ENCODE measurements at places on chromosomes 6 and 20.

- DNase-seq: no peak
Measured at GRCh38 chr6:8082954-8083858, 19.0 kb upstream of the BLOC1S5 start.

- no peak for DNase-seq
Measured at GRCh38 chr6:147903321-147903720, 394.8 kb downstream of the SAMD5 start.

- no peak for DNase-seq
Measured at GRCh38 chr20:51966296-51966971, 164.1 kb upstream of the SALL4 start.

GRCh38 chr20:4979841-4980410 lies 21.4 kb downstream of the SLC23A2 start:
- no peak for DNase-seq

- no peak for DNase-seq
Measured at GRCh38 chr6:82843291-82843885, 222.3 kb downstream of the UBE3D start.

DNA sequence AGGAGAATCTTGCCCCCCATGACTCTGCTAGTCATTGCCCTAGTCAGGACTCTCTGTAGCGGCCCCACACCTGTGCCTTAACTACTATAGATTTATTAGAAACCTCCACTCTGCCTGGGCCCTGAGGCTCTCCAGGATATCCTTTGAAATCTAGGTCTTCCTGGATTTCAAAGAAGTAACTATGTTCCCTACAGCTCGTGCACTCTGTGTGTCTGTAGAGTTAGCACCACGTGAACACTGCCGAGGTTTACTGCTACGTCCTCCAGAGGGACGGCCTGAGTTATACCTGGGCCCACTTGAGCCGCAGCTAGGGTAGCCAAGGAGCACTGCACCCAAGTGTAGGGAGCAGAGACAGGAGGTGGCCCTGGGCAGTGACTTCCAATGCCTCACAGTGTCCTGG lies 19.8 kb downstream of the GLP1R start:
- DNase-seq: no peak

DNA sequence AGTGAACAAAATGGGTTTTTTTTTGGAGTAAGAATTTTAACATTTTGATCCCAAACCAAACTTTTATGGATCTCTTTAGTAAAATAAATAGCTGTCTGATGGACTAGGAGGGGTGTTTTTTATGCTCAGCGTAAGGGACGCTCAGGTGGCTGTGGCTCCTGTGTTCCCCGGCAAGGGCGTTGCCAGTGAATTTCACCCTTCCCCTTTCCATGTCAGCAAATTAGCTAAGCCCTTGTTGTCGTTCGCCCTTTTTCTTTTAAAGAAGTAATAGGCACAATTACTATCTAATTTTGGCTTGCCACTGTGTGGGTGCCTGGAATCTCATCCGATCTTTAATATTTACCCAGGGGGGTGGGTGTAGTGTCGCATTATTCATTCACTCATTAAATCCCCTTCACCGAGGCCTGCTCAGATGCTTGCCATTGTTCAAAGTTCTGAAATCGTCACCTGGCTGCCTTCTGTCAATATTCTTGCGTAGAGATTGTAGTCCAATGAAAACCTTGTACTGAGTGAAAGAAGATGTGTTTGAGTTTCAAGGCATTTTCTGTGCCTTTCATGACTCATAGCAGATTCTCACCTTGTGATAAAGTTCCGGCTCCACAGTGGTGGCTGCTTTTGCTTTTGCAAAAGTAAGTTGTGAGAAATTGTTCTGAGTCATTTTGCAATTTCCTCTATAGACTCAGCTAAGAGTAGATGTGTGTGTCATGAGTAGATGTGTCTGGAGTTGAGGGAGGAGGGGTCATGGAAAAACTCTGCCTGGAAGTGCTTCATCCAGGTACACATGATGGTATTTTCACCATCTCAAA lies 40.0 kb upstream of the CLDN20 start:
- DNase-seq: peak; percentile 31

DNA sequence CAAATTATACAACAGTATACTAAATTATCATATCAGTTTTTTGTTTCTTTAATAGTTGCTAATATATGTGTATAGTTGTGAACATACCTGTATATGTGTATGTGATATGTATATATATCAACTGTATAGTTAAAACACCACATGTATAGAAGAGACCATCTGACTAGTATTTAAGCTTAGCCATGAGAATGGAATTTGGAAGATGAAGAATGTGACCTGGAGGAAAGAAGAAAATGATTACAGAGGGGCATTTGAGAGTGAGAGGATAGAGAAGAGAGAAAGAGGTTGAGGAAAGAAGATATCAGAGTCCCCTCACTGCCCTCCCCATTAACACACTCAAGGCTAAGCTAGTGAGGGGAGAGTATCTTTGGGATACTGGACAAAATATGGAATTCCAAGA lies 335.9 kb downstream of the BCKDHB start:
- DNase-seq: no peak

- no peak for DNase-seq
Measured at GRCh38 chr6:169926617-169927417, 175.4 kb downstream of the ERMARD start.

GRCh38 chr6:46954837-46955451 lies 33.2 kb upstream of the ADGRF5 start:
- no peak for DNase-seq

DNA sequence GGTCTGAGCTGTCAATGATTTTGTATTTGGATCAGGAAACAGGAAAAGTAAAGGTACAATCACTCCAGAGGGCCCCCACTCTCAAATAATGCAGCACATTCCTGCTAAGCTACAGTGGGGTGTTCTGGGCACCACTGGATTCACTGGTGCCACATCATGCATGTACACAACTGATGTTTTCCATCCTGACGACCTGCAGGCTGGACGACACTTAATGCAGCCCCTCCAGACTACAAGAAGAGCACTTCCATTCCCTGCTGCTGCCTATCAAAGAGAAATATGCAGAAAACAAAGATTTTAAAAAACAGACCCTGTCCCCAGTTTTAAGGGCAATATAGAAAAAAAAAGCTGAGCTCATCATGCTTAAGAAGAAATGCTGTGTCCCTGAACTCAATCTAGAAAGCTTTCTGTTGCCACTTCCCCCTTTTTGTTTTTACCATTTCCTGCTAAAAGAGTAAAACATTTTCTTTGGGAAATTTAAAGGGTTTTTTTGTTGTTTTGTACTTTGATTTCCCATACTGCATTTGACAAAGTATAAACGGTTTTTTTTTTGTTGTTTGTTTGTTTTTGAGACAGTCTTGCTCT lies 35.5 kb downstream of the ABHD12 start:
- DNase-seq: no peak

- no peak for DNase-seq
Measured at GRCh38 chr6:147874322-147874721, 365.8 kb downstream of the SAMD5 start.

DNA sequence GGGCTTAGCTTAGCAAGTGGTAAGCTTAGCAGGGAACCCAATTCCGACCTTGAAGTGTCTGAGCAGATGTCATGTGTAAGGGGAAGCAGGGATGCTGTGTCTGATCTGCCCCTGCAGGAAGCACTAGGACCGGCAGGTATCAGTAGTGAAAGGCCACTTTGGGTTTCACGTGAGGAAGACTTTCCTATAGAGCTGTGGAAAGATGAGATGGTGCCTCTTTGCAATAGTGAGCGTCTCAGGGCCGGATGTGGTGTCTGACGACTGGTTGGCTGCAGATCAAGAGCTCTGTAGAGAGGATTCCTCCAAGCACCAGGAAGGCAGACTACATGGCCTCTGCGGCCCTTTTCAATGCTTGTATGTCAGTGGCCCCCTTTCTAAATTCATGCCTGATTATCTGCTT lies 98.3 kb downstream of the TIAM2 start:
- no peak for DNase-seq

DNA sequence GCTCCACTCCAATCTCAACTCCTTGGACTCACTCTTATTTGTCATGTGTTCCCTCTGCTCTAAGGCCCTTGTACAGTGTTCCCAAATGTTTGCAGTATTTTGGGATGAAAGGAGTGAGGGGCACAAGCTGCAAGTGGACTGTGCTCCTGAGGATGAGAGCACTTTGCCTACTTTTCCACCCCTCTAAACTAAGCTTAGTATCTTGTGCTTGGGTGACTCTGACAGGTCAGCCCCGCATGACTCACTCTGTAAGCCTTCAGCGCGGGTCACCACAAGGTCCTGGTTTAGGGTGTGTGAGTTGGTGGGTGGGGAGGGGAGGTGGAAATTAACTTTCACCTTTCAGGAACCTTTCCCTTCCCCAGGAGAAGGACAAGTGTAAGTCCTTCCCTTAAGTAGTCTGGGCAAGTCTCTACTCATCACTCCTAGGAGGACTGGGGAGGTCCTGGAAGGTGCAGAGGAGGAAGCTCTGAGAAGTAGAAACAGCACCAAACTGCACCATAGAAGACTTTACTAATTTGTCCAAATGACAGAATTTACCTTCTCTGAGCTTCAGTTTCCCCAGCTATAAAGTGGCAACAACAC lies 68.8 kb upstream of the EPB41L1 start:
- no peak for DNase-seq

- no peak for DNase-seq
Measured at GRCh38 chr6:162560891-162561290, 166.7 kb downstream of the PRKN start.

DNA sequence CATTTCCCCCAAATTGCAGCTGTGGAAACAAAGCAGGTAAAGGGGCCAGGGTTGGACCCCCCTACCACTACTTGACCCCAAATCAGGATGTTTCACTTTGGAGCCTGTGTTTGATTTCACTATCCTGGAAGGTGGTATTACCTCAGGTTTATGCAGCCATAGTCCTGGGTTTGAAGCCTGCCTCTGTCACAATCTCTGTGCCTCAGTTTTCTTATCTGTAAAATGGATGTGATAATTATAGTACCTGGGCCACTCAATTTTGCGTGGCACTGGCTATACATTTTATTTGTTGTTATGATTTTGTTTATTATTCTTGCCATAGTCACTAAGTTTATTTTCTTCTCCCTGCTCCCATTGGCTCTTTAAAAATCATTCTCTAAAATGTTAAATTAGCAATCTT lies 26.7 kb downstream of the JARID2 start:
- no peak for DNase-seq

- DNase-seq: no peak
Measured at GRCh38 chr20:24378661-24379483, 90.6 kb upstream of the SYNDIG1 start.

DNA sequence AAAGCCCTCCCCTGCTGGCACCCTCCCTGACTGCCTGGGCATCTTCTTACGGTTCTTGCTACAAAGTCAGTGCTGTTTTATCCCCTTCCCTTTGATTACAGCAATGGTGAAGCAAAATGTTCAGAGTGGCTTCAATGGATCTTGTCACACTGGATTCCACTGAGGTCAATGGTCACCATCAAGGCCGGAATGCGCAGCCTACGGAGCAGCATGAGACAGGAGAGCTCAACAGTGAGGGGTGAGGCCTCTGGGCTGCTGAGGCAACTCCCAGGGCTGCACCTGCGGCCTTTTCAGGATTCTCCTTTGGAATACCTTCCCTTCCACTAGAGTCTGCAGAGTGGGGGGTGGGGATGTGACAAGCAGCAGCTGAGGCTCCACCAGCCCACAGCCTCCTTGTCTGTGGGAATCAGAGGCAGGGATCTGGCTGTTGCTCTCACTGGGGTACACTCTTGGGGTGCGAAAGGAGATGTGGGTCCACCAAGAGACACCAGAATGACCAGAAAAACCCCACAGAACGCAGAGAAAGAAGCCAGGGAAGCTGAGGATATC lies 40.4 kb upstream of the EMILIN3 start:
- no peak for DNase-seq

DNA sequence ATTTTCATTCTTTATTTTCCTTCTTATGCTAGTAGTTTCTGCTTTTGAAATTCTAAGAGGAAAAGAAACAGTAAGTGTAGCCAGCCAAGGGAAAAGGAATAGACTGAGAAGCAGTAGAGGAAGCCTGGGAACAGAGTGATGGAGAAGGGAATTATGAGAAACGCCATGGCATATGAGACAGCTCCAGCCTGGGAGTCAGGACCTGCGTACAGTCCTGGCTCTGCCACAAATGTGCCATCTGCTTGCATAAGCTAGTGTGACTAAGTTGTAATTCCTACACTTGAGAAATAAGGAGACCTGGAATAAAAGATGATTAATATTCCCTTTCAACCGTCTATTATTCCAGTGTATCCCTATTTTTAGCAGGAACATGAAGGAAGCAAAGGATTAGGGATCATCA lies 47.5 kb downstream of the OSTM1 start:
- DNase-seq: no peak

DNA sequence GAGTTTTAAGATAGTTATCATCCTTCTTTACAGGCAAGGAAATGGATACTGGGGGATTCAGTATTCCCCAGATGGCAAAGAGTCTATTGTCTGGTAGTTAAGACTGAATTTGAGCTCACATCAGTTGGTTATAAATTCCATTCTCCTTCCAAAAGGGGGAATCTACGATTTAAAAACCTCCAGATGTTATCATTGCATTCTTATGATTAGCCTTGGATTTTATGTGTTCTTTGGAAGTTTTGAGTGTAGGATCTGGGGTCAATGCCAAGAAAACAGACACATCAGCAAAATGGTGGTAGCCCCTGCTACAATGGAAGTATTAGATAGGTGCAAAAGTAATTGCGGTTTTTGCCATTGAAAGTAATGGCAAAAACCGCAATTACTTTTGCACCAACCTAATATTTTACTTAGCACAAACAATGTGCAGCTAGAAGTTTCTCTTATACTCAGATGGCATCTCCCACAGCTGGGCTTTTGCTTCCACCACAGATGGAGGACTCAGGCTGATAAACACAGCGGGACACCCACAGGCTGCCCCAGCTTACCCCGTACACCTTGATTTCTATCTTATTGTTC lies 168.2 kb upstream of the RIN2 start:
- no peak for DNase-seq

GRCh38 chr20:1894951-1895673 lies at the start of gene SIRPA:
TSS of gene SIRPA (plus strand) at chr20:1895407. CDS start at chr20:1895448, 41 bp downstream.
- DNase-seq: no peak

GRCh38 chr20:60095456-60095855 lies 137.2 kb downstream of the CDH26 start:
- DNase-seq: no peak

DNA sequence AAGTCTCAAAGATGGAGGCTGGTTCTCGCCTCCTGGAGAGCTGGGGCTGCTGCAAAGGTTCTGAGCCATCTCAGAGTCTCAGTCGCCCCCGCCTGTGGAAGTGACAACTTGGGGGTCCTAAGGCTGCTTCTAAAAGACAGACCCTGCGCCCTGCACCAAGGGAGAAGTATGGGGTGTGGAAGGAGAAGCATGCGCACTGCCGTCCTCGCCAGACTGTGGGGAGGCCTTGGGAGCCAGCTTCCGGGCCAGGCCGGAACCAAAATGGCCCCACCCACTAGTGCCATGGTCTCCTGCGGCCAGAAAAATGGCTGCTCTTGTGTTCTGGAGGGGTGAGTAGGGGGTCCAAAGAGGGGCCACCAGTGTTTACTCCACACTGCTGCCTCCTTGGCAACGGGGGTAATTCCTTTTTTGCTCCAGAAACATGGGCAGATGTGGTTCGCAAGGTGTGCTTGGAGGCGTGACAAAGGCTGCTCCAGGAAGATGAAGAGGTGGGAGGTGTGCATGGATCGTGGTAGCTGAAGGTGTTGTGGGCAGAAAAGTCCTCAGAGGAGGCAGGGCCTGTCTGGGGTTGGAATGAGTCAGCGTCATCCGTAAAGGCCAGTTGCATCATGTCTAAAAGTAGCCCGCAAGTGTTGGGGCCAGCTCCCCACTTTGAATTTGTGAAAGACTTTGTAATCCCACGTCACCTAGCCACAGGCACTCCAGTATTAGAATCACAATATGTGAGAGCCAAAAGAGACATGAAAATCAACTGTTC lies 329.8 kb upstream of the SOX4 start:
- no peak for DNase-seq

- DNase-seq: no peak
Measured at GRCh38 chr20:37358366-37359150, 12.6 kb downstream of the SRC start.

All from activated CD4-positive, CD25-positive, alpha-beta regulatory T cell treated with anti-CD3 and anti-CD28 coated beads, Interleukin-2, amount 50 U/mL, for 16 hours (primary cell).